ENCODE measurements at places on chromosomes 12 and 14.

DNA sequence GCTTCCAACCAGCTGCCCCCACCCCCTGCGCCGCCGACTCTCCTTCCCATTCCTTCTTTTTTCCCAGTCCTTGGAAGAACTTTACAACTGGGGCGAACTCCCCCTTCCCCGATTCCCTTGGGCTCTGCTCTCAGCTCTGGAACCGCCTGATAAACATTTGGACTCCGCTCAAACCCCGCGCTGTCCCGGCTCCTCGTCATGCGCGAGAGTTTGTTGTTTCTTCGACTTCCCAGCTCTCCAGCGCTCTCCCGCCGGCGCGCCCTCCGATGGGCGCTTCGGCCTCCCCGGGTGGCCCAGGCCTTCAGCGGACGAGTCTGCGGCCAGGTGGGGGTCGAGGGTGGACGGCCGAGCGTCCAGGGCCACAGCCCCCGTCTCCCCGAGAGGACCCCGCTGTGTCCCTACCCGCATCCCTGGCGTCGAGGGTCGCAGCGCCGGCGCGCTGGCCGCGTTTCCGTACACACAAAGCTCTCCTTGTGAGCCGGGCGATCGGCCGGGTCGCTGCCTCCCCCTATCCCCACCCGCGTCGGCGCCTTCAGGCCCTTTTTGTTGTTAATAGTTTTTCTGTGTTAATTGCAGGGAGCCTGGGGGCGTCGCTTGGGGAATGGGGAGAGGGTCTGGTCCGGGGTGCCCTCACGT is 847 bp downstream of the MMP14 start:
- peak; percentile 34 for DNase-seq

GRCh38 chr12:27552886-27553560 is 29.0 kb downstream of the PPFIBP1 start:
- no peak for DNase-seq

- no peak for DNase-seq
Measured at GRCh38 chr14:69037790-69038454, 58.8 kb upstream of the ACTN1 start.

DNA sequence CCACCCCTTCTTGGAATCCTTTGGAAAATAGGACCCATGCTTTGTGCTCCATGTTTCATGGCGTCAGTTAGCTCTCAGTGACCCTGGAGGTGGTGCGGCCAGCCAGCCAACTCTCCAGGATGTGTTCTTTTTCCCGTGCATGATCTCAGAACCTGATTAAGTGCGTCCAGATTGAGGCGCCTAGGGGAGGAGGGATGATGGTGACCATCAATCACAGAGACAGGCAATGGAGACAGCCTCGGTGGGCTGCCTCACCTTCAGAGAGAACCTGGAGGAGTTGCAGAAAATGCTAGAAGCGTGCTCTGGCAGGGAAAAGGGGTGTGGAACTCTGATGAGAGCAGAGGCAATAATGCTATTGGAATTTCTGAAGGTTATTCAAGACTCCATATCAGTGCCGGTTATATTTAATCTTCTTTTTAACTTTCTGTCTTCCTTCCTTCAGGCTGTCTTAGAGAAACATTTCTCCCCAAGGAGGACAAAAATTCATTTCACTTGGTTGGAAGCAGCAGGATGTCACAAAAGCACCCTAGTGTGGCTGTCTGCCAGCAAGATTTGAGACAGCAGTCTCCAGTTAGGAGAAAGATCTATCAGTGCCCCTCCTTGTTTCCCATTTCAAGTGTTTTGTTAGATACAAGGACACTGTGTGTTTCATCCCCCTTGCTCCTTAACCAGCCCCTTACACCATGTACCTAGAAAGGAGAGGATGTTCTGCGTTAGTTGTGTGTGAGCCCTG is 53.3 kb upstream of the IGF1 start:
- DNase-seq, result no peak

DNA sequence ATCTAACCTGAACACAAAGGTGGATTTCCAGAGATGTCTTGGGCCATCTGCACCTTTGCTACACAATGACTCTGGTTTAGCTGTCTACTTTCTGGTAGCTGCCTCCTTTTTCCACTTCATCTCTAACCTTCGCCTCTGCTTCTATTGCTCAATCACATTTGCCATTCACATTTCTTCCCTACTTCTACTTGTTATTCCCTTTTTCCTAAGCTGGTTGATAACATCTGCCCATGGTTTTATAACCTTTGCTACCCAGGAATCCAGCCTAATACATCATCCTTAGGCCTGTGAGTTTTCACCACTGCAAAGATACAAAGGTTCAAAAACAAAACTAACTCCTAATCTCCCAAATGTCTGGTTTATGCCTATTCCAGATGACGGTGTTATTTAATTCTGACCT is 13.2 kb downstream of the SPPL3 start:
- DNase-seq, result no peak

DNA sequence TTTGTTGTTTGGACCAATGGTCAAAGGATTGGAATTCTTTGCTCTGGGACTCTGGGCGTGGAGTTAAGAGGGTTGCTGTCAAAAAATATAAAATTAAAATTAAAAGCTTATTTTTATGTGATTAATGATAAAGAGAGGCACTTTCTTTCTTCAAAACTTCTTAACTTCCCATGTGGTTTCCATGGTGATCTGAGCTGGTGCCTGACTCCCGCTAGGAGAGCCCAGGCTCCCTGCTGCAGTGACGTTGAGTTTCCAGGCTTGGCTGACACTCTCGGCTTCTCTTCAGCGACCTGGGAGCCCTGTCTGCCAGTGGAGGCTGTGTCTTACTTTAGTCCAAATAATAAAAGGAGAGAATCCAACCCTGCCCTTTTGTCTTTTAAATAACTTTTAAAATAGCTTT is 84.4 kb downstream of the GALC start:
- DNase-seq, result no peak

GRCh38 chr14:104933746-104934733 is 9.4 kb downstream of the PLD4 start:
- DNase-seq, result no peak

DNA sequence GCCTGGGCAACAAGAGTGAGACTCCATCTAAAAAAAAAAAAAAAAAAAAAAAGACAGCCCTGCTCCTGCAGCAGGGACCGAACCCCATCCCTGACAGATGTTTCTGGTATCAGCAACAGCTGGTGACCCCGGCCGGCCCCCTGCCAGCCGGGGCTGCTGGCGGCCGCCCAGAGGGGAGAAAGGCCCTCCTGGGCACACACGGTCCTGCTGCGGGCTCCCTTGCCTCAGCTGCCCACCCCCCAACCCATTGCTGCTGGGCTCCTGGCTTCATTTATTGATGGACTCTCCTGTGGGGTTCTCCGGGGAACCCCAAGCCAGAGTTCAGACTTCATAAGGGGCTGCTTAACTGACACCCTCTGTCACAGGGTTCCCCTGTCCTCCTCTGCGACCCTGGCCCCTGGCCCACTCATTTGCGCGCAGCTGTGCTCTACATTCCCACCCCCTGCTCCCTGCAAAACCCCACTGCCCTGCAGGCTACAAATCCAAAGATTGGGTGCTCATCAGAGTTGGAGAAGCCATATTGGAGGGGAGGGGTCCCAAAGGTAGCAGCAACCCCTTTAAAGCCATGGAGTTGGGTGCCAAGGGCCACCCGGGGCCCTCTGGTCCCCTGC is 103.6 kb upstream of the RTL1 start:
- no peak for DNase-seq

- no peak for DNase-seq
Measured at GRCh38 chr14:64639340-64639821, 64.8 kb upstream of the PLEKHG3 start.

DNA sequence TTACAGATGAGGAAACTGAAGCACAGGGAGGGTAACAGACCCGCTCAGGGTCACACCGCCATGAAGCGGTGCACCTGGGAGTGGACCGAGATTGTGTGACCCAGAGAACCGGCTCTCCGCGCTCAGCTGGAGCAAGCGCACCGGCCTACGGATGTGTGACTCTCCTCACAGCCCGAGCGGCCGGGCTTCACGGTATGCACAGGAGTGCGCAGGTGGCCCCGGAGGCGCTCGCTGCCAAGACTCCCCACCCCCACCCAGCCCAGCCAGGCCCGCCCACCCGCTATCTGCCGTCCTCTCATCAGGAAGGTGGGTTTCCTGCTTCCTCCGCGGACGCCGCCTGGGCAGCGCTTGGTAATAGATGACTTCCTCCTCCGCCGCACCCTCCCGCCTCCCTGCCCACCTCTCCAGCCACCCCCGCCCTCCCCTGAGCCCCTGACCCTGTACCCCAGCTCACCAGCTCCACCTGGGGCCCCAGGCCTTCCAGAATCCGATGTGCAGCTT is 110.7 kb downstream of the NCOR2 start:
- no peak for DNase-seq

GRCh38 chr14:40936861-40937260 is 669.8 kb upstream of the LRFN5 start:
- DNase-seq, result no peak

DNA sequence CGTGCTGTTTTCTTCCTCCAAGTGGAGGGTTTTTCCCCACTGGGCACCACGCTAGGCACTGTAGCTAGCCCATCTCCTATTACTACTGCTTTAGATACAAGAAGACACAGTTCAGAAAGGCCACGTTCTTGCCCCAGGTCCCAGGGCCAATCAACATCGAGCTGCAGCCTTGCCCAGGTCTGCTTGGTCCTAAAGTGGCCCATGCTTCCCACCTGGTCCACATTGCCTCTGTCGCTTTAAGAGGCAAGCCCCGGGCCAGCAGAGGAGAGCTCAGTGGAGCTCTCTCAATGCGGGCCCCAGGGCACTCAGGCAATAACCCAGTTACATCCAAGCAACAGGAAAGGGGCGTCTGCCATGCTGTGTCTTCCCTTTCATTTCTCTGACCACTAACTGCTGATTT is 148.1 kb downstream of the CALM1 start:
- DNase-seq, result no peak

- DNase-seq, result no peak
Measured at GRCh38 chr14:78709795-78710557, 539.8 kb downstream of the NRXN3 start.

GRCh38 chr12:48183876-48184548 is 568 bp downstream of the CCDC184 start:
- peak; percentile 22 for DNase-seq

DNA sequence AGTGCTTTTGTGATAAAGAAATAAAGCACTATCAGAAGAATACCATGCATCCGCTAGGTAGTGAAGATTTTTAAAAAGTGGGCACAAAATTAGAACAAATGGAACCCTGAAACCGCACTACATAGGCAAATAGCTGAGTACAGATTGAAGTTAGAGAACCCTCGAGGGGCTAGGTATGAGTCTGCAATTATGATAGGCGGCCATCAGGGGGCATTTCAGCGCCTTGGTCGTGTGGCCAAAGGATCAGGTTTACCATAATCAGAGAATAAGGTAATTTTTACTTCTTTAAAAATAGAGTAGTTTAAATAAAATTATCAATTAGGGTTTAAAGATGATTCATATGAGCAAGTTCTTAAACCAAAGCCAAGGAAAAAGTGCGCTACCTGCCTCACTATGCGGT is 129.8 kb downstream of the TMX1 start:
- peak; percentile 36 for DNase-seq

DNA sequence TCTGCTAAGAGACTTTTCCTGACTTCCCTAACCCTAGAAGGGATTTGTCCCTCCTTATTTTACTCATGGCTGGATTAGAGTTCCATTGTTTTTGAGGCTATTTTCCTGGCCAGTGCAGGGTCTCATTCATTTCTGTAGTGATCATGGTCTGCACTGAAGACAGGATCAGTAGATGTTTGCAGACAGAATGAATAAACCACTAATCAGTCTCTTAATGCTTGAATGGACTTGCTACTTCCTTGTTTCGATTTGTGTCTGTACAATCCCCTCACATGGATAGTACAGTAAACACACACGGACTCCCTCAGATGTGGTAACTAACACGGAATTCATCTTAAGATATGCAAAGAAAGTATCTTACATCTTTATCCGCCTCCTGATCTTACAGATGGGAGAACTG is 102.6 kb upstream of the PRB2 start:
- DNase-seq, result no peak

- DNase-seq, result no peak
Measured at GRCh38 chr12:68237078-68237477, 11.5 kb upstream of the IL26 start.

DNA sequence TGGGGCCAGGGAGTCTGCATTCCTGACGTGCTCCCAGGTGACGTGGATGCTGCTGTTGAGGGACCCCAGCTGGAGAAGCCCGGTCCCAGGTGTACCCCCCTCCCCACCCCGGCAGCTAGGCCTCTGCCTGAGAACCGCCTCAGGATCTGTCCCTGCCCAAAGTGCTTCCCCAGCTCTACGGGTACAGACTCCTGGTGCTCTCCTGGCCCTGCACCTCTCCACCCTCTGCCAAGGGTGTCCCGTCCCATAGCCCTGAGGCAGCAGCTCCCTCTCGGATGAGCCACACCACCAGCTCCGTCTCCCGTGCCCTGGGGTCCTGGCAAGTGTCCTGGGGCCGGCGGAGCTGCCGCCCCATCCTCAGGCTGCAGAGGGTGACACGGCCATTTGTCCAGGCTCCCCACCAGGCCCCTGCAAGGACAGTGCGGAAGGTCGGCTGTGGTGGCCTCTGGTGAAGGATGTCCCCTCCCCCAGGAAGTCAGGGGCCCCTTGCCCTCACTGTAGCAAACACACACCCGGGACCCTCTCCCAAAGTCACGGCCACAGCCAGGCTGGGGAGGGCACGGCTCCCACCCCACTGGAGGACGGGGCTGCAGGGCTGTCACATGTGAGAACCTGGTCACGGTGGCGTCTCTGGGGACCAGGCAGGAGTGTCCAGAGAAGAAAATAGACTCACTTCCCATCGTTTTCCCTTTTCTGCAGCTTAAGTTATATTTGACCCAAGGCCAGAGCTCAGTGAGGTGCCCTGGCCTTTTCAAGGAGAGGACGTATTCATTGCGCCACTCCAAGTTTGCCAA is 74.4 kb upstream of the FBRSL1 start:
- DNase-seq, result no peak

- DNase-seq, result no peak
Measured at GRCh38 chr14:92471919-92472318, 41.7 kb upstream of the RIN3 start.

GRCh38 chr14:44567997-44568396 is 60.9 kb upstream of the FSCB start:
- no peak for DNase-seq

- DNase-seq, result no peak
Measured at GRCh38 chr14:24816011-24816928, 182.3 kb upstream of the GZMB start.

All from activated CD4-positive, alpha-beta T cell treated with anti-CD3 and anti-CD28 coated beads for 48 hours (primary cell).